ENCODE measurements at places on chromosomes 2 and 18.

DNA sequence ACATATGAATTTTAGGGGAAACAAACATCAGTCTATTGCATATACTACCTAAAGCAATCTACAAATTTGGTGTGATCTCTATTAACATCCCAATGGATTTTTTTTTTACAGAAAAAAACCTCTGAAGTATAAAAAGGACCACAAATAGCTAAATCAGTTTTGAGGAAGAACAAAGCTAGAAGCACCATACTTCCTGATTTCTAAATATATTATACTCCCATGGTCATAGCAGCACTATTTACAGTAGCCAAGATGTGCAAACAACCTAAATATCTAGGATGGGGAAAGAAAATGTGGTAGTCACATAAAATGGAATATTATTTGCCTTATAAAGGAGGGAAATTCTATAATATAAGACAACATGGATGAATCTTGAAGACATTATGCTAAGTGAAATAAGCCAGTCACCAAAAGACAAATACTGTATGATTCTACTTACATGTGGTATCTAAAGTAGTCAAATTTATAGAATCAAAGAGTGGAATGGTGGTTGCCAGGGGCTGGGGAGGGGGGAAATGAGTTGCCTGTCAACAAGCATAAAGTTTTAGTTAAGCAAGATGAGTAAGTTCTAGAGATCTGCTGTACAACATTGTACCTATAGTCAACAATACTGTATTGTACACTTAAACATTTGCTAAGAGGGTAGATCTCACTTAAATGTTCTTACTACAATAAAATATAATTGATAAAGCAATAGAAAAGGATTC, 17.6 kb upstream of the CASP8 start:
- peaks cover 3% of the 10 kb centered on the region for H3K36me3 ChIP-seq
- H3K4me3 ChIP-seq = no peak overlapping the region
- H3K27me3 ChIP-seq = no peaks in the 10 kb centered on the region
- H3K4me1 ChIP-seq = no peaks in the 10 kb centered on the region
- DNase-seq = no peak
- H3K27ac ChIP-seq = no peak overlapping the region

- DNase-seq = no peak
- H3K36me3 ChIP-seq = peaks cover 12% of the 10 kb centered on the region
- H3K4me3 ChIP-seq = no peak overlapping the region
- H3K27ac ChIP-seq = no peak overlapping the region
- H3K4me1 ChIP-seq = no peaks in the 10 kb centered on the region
Observed at GRCh38 chr2:9462313-9462712, 12.0 kb upstream of the IAH1 start.

DNA sequence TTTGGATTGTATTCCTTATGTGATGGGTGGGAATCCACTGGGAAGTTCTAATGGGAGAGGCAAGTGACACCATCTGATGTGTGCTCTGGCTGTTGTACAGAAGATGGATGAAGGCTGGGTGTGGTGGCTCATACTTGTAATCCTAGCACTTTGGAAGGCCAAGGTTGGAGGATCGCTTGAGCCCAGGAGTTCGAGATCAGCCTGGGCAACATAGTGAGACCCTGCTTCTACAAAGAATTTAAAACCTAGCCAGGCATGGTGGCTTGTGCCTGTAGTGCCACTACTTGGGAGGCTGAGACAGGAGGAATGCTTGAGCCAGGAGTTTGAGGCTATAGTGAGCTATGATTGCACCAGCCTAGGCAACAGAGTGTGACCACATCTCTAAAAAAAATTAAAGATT, 10.6 kb upstream of the MSH6 start:
- no peak overlapping the region for H3K4me3 ChIP-seq
- DNase-seq = no peak
- no peak overlapping the region for H3K27ac ChIP-seq

DNA sequence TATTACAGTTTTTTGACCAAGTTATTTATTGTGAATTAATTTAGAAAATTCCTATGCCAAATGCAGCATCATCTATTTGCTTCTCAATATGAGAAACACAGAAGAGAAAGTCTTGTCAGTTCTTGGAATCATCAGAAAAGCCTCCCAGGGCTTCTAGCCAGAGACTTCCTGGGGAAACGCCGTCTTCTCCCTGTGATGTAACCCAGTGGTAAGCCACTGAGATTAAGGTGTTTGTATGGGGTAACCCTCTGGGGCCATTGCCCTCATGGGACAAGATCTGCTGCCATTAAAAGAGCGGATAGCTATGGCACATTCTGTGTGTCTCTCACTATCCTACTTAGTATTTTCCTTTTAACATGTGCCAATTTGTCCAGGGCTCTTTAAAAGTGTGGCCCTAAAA, 28.0 kb downstream of the ANKRD29 start:
- H3K27ac ChIP-seq = no peak overlapping the region
- peaks cover 2% of the 10 kb centered on the region for H3K4me1 ChIP-seq
- H3K36me3 ChIP-seq = no peaks in the 10 kb centered on the region
- H3K4me3 ChIP-seq = no peak overlapping the region

DNA sequence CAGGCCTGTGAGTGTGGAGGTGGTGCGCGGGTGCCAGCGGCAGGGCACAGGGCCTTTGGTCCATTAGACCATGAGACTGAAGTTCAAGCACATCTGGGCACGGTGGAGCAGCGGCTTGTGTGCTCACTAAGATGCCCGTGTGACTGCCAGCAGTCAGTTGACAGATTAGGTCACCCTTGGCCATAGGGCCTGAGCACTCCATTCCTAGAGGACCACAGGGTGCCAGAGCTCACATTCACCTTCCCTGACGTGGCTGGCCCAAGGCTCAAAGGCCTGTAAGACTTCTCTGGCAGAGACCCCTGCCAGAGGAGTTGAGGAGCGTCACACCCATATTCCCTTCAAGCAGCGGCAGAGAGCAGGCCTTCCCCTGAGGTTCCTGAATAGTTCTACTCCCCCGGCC, 650 bp downstream of the LHCGR start:
- no peak overlapping the region for H3K27ac ChIP-seq
- H3K36me3 ChIP-seq = no peaks in the 10 kb centered on the region
- no peak for DNase-seq
- H3K4me1 ChIP-seq = peaks cover 1% of the 10 kb centered on the region

GRCh38 chr2:9189901-9190300, 16.7 kb upstream of the ASAP2 start:
- H3K4me1 ChIP-seq = peaks cover 4% of the 10 kb centered on the region
- peaks cover 3% of the 10 kb centered on the region for H3K27me3 ChIP-seq
- no peak overlapping the region for H3K27ac ChIP-seq
- no peaks in the 10 kb centered on the region for H3K36me3 ChIP-seq
- H3K4me3 ChIP-seq = no peak overlapping the region

GRCh38 chr2:65240657-65241056, 13.0 kb downstream of the ACTR2 start:
- DNase-seq = no peak
- peak overlapping the region; percentile 10 for H3K27ac ChIP-seq
- no peaks in the 10 kb centered on the region for H3K27me3 ChIP-seq
- H3K36me3 ChIP-seq = peaks cover 3% of the 10 kb centered on the region

DNA sequence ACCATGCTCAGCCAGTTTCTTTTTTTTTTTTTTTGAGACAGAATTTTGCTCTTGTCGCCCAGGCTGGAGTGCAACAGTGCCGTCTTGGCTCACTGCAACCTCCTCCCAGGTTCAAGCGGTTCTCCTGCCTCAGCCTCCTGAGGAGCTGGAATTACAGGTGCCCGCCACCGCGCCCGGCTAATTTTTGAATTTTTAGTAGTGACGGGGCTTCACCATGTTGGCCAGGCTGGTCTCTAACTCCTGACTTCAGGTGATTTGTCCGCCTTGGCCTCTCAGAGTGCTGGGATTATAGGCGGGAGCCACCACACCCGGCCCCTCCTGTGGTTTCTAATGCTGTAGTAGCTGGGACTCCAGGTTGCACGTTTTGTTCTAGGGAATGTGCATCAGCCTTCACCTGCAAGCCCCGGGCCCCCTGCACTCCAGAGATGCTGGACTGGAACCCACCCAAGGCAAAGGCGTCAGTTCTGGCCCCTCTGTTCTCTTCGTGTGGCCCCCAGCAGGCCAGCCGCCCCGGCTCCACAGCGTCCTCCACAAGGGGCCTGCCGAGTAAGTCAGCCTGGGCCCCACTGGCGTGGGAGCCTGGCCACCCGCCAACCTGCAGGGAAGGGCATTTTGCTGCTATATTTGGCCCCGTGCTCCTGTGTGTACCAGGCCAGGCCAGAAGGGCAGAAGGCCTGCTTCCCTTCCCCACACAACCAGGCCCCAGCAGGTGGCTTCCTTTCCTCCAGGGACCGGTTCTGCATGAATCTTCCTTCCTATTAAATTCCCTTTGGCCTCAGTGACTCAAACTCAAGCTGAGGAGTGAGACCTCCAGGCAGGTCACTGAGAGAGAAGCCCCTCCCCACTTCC, 25.7 kb upstream of the B3GNT7 start:
- H3K4me3 ChIP-seq = no peak overlapping the region
- H3K27me3 ChIP-seq = no peaks in the 10 kb centered on the region
- peaks cover 7% of the 10 kb centered on the region for H3K4me1 ChIP-seq
- no peak overlapping the region for H3K27ac ChIP-seq
- DNase-seq = no peak
- H3K36me3 ChIP-seq = peaks cover 1% of the 10 kb centered on the region

GRCh38 chr18:74784752-74785151, 187.1 kb downstream of the ZNF407 start:
- H3K27ac ChIP-seq = no peak overlapping the region
- no peak for DNase-seq
- H3K36me3 ChIP-seq = no peaks in the 10 kb centered on the region
- no peak overlapping the region for H3K4me3 ChIP-seq
- H3K27me3 ChIP-seq = no peaks in the 10 kb centered on the region
- H3K4me1 ChIP-seq = peaks cover 4% of the 10 kb centered on the region

DNA sequence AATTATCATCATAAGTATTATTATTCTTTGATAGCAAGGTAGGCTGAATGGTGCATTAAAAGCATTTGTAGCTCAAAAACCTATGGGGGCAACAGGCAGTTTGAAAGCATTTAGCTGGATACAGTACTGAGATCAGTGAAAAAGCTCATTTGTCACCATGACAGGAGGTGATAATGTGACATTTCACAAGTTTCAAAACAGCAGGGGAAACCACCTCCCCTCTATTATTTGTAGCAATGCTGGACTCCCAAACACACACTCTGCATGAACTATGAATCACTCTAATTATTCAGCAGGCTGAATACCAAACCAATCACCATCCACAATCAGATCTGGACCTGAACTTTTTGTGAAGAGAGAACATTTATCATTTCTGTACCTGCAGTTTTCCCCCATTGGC, 63.4 kb downstream of the MYO5B start:
- H3K4me1 ChIP-seq = peaks cover 46% of the 10 kb centered on the region
- no peak overlapping the region for H3K4me3 ChIP-seq
- peak overlapping the region; percentile 31 for H3K27ac ChIP-seq
- H3K36me3 ChIP-seq = no peaks in the 10 kb centered on the region

DNA sequence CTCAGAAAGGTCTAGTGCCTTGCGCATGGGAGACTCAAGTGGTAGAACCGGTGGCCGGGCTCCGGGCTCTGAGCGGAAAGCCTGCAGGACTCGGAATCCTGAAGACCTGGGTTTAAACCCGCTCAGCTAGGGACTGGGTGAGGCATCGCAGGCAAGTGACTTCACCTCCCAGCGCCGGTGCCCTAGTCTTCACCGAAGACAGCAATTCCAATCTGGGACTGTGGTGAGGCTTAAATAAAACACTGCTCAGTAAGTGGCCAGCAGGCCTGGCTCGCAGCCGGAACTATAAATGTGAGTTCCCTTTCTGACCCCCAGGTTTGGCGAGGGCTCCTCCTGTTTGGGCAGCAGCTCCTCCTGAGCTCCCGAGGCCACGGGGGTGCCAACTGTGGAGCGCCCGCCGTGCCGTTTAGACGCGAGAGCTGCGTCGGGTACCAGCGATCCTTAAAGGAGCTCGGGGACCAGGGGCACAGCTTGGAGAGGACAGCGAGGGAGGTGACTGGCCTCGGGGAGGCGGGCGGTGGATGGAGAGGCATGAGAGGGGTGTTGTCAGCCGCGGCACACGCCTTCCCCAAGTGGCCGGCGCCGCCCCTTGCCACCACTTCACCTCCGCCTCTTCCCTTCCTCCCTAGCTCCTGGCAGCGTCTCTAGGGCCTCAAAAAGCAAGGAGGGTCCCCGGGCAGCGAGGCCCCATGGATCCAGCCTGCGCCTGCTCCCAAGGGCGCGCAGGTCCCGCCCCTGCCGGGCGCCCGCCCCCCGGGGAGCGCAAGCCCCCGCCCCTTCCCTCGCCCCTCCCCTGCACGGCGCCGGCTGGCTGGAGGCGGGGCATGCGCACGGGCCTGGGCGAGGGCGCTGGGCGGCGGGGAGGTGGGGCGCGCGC, 757 bp upstream of the MTCL1 start:
- peaks cover 24% of the 10 kb centered on the region for H3K27me3 ChIP-seq
- peak overlapping the region; percentile 89 for H3K27ac ChIP-seq
- peaks cover 31% of the 10 kb centered on the region for H3K4me1 ChIP-seq
- DNase-seq = peak; percentile 84
- peaks cover 2% of the 10 kb centered on the region for H3K36me3 ChIP-seq

GRCh38 chr2:46970334-46971288, 55.0 kb upstream of the MCFD2 start:
- H3K27me3 ChIP-seq = no peaks in the 10 kb centered on the region
- H3K4me1 ChIP-seq = no peaks in the 10 kb centered on the region
- H3K27ac ChIP-seq = no peak overlapping the region
- H3K36me3 ChIP-seq = peaks cover 1% of the 10 kb centered on the region

DNA sequence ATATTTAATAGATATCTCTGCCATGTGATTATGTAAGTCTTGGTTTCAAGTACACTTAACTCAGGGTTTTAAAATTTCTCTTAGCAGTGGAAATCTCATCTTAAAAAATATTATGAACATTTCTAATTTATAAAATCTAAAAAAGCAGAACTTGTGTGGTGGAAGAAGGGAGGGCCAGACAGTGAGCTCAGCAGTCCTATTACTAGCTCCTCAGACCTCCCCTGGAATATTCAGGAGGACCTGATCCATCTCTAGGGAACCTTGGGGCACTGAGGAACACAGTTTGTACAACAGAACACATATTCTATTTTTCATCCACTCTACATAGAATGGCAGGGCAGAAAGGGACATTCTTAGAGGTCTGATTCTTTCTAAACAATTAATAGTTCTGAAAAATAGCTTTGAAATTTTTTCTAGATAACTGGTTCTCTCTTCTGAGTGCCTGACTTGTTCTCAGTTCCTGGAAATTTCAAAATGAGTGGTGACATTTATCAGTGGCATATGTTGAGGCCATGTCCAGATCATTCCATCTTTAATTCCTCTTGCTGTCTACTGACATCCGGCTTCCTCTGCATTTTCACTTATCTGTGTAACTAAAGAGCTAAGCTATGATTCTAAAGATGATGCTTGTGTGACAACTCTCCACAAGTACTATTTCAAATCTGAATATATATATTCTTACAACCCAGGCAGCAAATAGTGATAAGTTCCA, 8.2 kb upstream of the MAP4K4 start:
- H3K4me3 ChIP-seq = no peak overlapping the region
- H3K27me3 ChIP-seq = peaks cover 7% of the 10 kb centered on the region
- DNase-seq = no peak
- no peaks in the 10 kb centered on the region for H3K36me3 ChIP-seq
- no peak overlapping the region for H3K27ac ChIP-seq
- peaks cover 4% of the 10 kb centered on the region for H3K4me1 ChIP-seq

Data from progenitor cell of endocrine pancreas (in vitro differentiated cells).